ENCODE measurements at places on chromosomes 3 and 15.

- no peak for DNase-seq
Measured at GRCh38 chr3:78066287-78066686, 1026.4 kb downstream of the ROBO2 start.

DNA sequence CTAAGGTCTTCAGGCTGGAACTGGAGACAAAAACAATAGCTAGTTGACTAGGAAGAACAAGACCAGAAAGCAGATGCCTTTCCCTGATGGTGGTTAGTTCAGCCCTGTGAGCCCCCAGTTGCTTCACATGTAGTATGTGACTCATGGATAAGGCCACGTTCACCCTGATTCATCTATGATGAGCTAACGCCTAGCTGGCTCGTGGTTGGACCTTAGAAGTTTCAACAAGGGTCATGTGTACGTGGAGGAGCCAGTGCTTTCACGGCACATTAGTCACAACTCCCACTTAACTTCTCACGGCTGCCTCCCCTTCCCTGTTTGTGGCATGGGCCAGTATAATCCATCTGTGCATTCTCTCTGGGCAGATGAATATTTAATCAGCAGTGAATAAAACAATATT lies 20.6 kb downstream of the COL8A1 start:
- DNase-seq, result no peak

DNA sequence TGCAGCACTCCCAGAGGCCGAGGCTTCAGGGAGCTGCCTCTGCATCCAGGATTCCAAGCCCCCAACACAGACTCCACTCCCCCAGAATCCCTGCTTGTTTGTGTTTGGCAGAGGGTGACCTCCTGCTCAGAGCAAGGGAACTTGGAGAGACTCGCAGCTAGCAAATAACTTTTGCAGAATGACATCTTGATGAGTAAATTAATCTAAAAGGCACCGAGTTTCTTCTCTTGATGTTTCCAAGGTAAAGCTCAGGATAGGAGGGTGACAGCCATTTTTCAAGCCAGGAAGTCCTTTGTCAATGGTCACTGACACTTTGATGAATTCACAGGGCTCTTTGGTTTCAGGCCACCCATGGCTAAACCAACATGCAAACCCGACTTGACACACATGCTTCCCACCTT lies 523.0 kb downstream of the NTRK3 start:
- no peak for DNase-seq

DNA sequence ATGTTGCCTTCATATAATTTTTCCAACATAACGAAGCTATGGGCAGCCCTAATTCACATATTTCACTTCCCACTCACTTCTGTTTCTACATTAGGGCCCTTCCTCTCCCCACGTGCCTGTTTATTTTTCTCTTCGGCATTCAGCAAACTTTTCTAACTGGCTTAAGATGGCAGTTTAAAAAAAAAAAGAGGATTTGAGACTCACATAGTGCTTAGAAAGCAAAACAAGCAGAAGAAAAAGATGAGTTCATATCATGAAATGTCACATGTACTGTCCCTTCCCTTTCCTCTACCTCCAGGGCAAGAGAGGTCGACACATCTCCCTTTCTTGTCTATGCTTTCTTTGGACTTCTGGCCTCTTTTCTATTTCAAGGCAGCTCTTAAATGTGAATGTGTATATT lies 30.6 kb downstream of the SLC49A4 start:
- no peak for DNase-seq

DNA sequence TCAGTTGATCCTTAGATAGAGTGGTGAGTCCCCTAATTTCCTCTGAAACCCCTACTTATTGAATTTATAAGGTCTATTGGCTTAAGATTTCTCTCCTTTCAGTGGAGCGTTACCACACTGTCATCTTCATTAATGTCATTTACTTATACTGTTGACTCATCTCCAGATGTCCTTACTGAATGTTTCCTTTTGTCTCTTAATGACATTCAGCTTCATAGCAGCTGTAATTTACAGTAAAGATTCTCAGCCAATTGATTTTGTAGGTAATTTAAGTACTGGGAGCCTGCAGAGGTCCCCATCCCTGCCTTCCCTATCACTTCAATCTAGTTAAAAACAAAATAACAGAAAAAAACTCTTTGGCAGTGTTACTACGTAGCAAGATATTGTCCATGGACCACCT lies 18.8 kb downstream of the STX19 start:
- no peak for DNase-seq

- DNase-seq, result no peak
Measured at GRCh38 chr3:187255314-187255713, 36.2 kb downstream of the MASP1 start.

DNA sequence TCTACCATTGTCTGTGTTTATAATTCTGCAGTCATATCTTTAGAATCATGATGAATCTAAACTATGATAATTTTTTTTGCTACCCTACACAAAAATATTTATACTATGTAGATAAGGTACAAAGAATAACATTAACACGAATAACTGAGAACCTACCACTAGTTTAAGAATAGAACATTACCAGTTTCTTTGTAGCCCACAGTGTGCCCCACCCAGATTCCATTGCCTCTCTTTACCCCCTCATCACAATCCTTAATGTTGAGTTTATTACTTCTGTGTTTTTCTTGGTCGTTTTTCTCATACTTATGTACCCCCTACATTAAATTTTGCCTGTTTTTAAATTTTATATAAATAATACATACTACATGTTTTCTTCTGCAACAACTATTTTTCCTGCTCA lies 140.5 kb downstream of the BBX start:
- DNase-seq, result no peak

- DNase-seq, result no peak
Measured at GRCh38 chr15:49864251-49864650, 243.4 kb downstream of the DTWD1 start.

GRCh38 chr3:107989661-107990060 lies 101.2 kb downstream of the CD47 start:
- DNase-seq, result no peak

GRCh38 chr3:127656906-127657305 lies 15.8 kb upstream of the ABTB1 start:
- no peak for DNase-seq

GRCh38 chr3:141955175-141955574 lies 78.7 kb downstream of the ATP1B3 start:
- DNase-seq, result no peak

- DNase-seq, result peak; percentile 67
Measured at GRCh38 chr3:51982352-51982837, 940 bp upstream of the ACY1 start.

DNA sequence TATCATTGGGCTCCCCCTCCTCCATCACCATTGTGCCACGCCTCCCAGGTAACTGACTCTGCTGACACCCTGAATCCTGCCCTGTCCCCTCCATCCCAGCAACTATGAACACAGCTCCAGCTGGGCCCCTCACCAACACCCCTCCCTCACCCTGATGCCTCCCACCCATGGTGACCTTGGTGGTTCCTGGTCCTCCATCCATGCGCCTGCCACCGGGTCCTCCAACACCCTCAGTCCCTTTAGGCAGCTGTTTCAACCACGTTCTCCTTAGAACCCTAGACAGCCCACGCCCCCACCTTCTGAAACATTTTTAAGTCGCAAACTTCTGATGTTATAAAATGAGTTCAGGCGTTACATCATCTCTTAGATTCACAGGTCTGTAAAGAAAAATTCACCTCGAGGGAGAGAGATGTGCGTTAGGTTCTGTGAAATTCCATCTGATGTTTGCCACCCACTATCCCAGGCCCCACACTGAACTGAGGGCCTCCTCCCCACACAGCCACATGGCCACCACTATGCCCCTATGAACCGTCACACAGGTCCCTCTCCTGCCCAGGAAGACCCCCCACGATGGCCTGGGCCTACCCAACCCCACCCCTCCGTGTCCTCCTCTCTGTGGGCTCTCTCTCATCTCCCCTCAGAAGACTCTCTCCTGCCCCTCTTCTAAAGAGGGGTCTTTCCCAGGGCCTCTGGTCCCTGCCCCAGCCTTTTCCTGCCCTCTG lies 29.8 kb downstream of the PCSK6 start:
- no peak for DNase-seq

GRCh38 chr15:80662757-80663553 lies 32.2 kb upstream of the ABHD17C start:
- DNase-seq, result no peak

GRCh38 chr3:146561879-146562278 lies 17.5 kb upstream of the PLSCR1 start:
- DNase-seq, result no peak

GRCh38 chr15:49989498-49989897 lies 129.5 kb downstream of the ATP8B4 start:
- DNase-seq, result no peak

- peak; percentile 55 for DNase-seq
Measured at GRCh38 chr15:73908030-73908821, 18.0 kb upstream of the LOXL1 start.

DNA sequence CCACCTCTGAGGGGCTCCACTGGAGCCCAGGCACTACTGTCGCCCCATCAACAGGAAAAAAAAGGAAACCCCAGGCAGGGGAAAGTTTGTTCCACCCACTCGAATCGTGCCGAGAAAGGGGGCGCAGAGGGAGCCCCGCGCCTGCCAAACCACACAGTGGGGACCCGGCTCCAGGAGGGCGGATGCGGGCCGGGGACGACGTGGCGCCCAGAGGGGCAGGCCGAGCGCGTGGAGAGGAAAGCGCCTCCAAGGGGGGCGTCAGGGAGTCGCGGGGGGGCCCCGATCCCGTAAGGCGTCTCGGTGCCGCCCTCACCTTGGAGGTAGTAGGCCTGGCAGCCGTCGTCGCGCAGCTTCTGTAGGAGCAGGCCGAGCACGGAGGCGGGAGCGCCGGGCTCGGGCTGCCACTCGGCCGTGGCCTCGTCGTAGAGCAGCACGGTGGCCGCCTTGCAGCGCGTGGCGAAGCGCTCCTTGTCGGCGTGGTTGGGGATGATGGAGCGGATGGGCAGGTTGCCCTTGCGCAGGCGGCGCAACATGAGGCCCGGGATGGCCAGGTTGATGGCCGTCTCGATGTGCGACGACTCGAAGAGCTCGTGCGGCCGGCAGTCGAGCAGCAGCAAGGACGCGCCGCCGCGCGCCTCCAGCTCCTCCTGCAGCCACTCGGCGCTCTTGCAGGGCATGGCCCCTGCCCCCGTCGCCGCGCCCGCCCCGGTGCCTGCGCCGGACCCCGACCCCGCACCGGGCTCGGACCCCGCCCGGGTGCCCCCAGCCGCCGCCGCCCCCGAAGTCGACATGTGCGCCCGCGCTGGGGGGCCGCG lies 627 bp downstream of the DUSP7 start:
- no peak for DNase-seq

- DNase-seq, result no peak
Measured at GRCh38 chr3:9455596-9456131, 58.2 kb downstream of the SETD5 start.

DNA sequence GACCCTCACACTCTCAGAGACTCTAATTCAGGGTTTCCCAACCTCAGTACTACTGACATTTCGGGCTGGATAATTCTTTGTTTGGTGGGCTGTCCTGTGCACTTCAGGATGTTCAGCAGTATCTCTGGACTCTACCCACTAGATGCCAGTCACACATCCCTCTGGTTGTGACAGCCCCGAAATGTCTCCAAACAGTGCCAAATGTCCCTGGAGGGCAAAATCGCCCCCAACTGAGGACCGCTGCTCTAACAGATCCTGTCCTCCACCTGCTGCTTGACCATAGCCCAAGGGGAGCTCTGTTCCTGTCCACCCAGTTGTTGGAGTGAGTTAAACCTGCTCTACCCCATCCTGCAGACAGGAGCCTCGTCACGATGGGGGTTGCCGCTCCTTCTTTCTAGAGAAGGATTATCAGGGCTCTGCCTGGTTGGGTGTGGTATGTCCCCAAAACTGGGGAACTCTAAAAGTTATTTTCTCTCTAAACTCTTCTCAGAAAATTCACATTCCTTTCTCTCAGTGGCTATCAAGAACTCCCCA lies 85.6 kb upstream of the PSMD6 start:
- DNase-seq, result no peak

GRCh38 chr15:88090481-88091011 lies 166.0 kb downstream of the NTRK3 start:
- no peak for DNase-seq

DNA sequence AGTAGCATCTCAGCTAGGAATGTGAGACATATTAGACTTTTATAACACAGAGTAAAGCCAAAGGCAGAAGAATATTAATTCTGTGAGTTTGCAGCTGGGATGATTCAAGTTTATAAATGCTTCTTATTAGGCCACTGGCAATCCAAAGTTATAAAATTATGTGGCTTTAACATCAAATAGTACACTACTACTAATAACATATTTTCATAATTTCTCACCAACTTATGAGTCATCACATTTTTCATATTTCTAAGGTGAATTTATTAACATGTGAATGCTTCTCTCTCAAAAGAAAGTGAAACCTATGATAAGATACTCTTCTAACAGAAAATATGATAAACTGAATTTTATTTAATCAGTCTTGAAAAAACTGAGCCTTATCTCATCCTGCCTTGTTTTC lies 1348.2 kb upstream of the ALCAM start:
- no peak for DNase-seq

GRCh38 chr15:29535952-29536351 lies 266.3 kb upstream of the NSMCE3 start:
- DNase-seq, result no peak
